Central memory CD4-positive, alpha-beta T cell (primary cell): ENCODE measurements at places on chromosomes 7 and 10.

DNA sequence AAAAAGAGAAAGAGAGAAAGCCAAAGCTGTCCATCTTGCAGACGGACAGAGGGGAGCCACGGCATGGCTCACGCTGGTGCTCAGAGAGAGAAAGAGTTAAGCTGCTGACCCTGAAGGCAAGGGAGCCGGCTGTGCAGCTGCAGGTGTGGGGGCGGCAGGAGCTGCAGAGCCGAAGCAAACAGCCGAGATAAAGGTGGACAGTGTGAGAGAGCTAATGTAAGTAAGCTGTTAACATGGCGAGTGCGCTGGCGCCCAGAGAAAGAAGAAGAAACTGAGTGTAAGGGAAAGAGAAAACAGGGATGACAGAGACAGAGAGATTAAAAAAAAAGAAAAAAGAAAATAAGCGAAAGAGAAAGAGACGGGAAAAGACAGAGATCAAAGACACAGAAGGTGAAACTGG lies 18.2 kb downstream of the COL17A1 start:
- DNase-seq = no peak

GRCh38 chr10:44924261-44925040 lies 13.3 kb downstream of the TMEM72 start:
- DNase-seq = no peak

DNA sequence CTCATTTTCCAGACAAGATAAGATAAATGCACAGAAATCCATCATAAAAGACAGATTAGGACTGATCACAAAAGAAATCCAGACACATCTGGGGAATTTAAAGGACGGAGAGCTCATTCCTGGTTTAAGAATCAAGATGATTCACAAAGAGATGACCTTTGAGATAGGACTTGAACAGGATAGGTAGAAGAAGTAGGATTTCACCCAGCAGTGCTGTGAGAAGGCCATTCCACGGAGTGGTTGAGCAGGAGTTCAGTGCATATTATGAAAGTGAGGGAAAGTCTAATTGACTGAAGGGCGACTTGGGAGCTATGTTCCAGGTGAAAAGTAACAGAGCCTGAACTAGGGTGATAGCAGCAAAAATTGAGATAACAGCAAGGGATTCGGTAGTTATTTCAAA lies 73.7 kb downstream of the GAD2 start:
- no peak for DNase-seq

DNA sequence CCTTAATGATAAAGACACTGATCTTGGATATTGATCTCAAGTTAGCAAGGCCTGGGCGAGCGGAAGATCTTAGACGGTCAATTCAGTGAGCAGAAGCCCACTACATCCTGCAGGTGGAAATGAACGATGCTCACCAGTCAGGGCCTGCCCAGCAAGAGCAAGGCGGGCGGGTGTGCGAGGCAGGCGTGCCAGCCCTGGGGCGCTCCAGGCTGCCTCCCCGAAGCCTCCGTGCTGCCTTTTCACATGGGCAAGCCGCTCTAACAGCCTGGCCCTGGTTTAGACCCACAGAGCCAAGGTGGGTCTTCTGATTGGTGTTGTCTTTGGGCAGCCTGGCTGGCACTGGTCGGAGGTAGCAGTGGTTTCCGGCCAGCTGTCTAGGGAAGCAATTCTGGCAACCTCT lies 475.1 kb upstream of the FOXK1 start:
- DNase-seq = no peak

GRCh38 chr10:91975438-91975837 lies 51.9 kb downstream of the BTAF1 start:
- DNase-seq = no peak

GRCh38 chr7:92627956-92628355 lies 37.8 kb upstream of the FAM133B start:
- no peak for DNase-seq

GRCh38 chr10:104622175-104622574 lies 18.9 kb upstream of the SORCS3 start:
- no peak for DNase-seq

DNA sequence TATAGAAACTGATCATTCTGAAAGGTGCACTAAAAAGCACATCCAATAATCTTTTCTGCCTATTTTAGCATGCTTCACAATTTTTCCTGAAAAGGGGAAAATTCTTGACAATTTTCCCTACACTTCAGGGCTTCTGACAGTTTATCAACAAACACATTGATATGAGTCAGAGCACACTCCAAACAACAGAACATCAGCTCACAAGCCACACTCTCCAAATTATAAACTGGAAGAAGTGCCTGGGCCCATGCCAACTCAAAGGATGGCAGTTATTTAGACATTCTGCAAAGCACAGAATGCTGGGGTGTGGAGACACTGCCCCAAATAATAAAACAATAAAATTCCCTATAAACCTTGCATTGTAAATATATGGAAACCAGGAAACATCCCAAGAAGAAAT lies 90.8 kb downstream of the ELAPOR2 start:
- DNase-seq = no peak

- no peak for DNase-seq
Measured at GRCh38 chr10:120998251-120998650, 147.1 kb downstream of the WDR11 start.

DNA sequence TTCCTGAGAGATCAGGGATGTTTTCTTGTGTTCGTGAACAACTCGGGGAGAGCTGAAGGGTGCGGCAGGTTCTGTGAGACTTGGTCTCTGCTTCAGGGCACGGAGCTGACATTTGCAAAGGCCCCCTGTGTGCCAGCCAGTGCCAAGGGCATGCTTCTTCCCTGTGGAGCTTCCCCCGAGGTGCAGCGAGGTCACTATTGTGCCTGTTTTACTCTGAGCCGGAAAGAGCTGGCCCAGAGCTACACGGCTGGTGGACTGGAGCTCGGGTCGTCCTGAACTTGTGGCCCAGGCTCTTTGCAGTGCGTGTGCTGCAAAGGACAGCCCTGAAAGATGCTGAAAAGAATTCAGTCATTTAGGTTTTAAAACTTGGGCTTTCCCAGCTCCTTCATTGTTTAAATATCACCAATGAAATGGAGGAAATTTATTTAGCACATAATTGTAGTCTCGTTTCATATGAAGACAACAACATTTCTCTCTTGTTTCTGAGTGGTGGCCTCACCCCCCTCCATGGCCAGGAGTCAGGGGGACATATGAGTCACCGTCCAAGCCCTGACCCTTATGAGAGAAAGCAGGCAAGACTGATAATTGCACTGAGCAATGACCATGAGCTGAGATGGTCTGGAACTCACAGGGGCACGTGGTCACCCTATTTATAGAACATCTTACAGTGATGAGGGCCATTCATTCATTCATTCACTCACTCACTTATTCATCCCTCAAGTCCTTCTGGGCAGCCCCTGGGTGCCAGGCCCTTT lies 102.6 kb downstream of the PTPRE start:
- no peak for DNase-seq

DNA sequence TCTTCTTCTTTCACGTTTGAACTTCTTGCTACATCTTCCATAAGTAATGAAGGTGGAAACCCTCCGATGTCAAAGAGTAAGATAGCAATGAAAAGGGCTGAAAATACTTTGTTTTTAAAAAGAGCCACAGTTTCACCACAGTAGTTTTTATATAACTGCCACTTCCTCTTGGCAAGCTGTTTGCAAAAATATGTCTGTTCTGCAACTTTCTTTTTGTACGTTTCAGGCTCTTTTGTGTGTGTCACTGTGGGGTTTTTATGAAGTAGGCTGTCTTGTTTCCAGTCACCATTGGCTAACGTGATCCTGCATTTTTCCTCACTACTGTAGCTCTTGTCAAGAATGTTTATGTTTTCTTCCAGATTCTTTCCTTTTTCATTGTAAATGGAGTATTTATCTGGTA lies 55.6 kb downstream of the SLC16A9 start:
- DNase-seq = no peak

- no peak for DNase-seq
Measured at GRCh38 chr10:106011250-106011649, 1153.3 kb downstream of the SORCS1 start.

- DNase-seq = no peak
Measured at GRCh38 chr7:15764851-15765382, 78.4 kb upstream of the MEOX2 start.

GRCh38 chr10:133277993-133278576 lies 1.4 kb upstream of the ADAM8 start:
- DNase-seq = peak; percentile 16

DNA sequence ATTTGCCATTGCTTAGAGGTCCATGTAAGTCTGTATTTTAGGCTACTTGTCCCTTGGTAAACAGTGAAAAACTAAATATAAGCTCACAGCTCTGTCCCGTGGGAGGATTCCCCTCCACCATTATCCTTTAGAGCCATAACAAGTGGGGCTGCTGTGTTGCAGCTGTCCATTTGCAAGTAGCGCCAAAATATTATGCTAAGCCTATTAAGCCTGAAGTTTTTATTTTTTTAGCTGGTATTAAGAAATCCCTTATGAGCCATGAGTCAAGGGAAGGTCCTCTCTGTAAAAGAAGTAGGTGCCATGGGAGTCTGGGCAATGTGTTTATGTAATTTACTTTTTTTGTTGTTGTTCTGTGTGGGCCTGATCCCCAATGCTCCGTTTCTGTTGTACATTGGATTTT lies 183.9 kb downstream of the THSD7A start:
- DNase-seq = no peak

DNA sequence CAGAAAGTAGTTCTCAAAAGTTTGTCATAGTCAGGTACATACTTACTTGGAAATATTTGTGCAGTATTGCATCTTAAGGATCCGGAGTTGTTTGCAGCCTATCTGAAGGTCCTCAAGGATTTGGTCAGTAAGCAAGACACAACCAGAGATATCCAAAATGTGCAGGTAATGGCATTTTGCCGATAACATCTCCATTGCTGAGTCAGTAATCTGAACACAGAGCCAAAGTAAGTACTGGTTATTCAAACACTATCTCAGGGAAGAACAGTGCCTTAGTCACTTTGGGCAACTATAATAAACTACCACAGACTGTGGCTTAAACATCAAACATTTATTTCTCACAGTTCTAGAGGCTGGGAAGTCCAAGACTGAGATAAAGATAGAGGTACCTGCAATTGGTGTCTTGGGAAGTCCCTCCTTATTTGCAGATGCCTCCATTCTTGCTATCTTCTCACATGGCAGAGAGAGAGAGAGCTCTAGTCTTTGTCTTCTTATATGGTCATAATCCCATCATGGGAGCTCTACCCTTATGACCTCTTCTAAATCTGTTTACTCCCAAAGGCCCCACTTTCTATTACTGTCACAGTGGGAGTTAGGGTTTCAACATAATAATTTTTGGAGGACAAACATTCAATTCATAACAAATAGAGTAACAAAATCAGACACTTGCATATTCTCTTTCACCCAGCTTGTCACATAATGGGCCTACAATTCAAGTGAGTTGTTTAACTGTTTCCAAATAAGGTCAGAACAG lies 73.4 kb downstream of the FAM185A start:
- DNase-seq = no peak

DNA sequence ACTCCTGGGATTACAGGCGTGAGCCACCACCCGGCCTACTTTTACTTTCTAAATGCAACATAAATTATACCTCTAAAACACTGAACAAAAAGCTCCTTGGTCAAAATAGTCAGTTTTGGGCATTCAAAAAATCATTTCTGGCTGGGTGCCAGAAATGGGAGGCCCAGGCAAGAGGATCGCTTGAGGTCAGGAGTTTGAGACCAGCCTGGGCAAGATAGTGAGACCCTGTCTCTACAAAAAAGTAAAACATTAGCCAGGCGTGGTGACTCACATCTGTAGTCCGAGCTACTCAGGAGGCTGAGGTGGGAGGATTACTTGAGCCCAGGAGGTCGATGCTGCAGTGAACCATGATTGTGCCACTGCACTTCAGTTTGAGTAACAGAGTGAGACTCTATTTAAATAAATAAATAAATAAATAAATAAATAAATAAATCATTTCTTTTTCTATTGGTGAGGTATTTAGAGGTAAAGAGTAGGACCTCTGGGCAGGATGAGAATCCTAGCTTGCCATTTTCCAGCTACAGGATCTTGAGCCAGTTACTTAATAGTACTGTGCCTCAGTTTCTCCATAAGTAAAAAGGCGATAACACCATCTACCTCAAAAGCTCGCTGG lies 87.6 kb downstream of the SKIDA1 start:
- DNase-seq = no peak

DNA sequence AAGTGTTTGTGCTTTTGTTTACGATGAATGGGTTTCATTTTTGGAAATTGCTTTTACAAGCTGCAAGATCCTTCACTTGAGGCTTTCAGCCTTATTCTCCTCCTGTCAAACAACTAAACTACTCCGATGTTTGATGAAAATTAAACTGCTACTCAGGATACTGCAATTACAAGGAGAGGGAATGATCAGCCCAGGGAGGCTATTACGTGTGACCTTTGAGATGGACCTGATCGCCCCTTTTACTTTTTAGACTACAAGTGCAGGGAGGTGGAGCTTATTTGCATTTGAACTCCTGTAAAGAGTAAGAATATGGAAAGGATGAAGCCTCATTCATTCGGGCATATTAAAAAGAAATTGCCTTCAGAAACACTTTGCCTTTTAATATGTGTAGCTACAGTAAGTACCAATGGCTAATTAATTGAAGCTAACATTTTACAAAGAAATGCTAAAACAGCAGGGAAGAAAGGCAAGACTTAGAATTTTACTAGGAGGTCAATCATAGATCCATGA lies 219.1 kb downstream of the PHTF2 start:
- no peak for DNase-seq

DNA sequence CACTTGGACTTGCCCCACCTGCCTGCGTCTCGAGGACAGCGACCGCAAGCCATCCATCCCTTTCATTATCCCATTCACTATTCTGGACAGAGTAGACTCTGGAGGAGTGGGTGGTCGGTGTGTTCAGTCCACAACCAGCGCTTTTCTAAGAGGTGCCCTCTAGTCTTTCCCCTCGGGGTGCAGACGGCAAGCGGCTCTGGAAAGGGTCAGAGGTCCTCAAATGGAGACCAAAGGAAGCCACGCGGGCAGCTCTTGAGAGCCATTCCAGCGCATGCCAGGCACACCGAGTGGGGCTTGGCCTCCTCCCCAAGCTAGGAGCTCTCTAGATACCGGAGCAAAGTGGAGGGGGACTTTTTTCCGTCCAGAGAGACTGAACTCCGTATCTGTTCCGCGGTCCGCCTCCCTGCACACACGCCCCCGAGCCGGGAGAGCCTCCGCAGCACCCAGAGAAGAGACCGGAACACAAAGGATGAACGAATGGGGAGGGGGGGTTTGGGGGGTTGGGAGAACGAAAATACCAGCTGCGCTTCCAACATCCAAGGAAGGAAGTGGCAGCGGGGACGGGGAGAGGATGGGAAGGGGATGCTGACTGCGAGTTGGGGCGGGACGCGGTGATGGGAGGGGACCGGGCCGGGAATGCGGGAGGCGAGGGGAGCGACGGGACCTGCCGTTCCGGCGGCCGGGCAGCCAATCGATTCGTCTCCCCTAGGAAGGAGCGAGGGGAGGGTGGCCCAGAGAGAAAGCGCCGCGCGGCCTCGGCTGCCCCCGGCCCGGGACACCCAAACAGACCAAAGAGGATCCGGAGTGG lies 515 bp downstream of the GSDME start:
- no peak for DNase-seq
